ENCODE measurements at places on chromosomes 13 and 19.

DNA sequence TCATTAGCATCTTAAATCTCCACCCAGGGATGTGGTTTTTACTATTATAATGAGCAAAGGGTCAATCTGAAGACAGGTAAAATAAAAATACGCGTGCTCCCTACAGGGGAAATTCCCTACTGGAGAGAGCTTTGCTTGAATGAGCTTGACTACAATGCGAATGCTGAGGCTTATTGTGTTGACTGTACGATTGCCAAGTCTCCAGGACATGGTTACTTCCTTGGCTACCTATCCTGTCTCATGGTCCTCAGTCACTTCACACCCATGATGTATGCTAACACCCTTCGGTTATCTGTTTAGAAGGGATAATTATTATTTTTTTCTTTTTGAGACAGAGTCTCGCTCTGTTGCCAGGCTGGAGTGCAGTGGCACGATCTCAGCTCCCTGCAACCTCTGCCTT lies 61.7 kb downstream of the ZNF627 start:
- DNase-seq, result no peak

- no peak for DNase-seq
Measured at GRCh38 chr19:57421037-57421436, 10.1 kb downstream of the ZNF17 start.

GRCh38 chr13:70894258-70894657 lies 786.0 kb upstream of the KLHL1 start:
- DNase-seq, result no peak

GRCh38 chr13:66354879-66355751 lies 875.0 kb downstream of the PCDH9 start:
- no peak for DNase-seq

DNA sequence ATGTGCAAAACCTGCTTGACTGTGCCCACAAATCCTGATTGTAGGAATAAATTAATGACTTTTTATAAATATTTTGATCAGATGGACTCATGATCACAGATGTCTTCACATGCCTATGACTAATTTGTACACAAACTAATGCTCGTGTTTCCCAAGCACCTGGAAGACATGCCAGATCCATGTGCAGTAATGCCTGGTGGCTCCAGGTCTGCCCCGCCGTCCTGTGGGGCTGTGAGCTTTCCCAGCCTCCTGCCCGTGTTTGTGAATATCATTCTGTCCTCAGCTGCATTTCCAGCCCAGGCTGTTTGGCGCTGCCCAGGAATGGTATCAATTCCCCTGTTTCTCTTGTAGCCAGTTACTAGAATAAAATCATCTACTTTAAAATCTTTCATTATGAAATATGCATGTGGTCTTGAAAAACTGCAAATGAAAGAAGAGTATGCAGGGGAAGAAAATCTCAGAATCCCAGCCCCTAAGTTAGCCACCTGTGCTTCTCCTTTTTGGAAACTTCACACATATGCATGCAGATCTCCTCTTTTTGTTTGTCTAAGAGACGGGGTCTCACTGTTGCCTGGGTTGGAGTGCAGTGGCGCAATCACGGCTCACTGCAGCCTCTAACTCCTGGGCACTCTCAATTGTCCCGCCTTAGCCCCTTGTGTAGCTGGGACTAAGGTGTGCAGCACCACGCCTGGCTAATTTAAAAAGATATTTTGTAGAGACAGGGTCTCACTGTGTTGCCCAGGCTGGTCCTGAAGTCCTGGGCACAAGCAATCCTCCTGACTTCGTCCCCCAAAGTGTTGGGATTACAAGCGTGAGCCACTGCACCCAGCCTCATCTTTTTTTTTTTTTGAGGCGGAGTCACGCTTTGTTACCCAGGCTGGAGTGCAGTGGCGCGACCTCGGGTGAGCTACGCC lies 6.2 kb downstream of the RPL28 start:
- no peak for DNase-seq

- DNase-seq, result no peak
Measured at GRCh38 chr13:46296921-46297320, 85.2 kb downstream of the LRRC63 start.

DNA sequence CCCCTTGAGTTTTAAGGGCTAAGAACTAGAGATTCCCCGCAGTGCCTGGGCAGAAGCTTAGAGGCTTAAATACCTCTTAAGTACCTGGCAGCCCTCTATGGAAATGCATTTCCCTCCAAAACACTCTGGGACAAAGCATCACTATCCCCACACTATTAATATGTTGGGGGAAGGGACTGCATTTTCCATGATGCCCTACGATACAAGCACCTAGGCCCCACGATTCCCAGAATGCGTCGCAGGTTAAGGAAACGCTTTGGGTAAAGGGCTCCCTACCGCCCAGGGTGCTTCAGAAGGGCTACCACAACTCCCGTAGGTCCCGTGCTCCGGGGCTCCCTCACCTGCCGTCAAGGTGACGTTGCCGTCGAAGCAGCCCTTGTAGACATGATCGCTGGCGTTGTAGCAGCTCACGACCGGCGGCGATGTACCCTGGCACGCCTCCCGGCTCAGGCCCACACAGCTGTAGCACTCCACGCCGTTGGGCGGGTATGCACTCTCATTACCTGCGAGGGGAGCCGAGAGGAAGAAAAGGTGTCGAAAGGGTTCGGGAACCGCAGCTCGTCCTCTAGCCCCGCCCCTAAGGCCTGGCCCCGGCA lies 2.5 kb downstream of the LYPD3 start:
- DNase-seq, result no peak

DNA sequence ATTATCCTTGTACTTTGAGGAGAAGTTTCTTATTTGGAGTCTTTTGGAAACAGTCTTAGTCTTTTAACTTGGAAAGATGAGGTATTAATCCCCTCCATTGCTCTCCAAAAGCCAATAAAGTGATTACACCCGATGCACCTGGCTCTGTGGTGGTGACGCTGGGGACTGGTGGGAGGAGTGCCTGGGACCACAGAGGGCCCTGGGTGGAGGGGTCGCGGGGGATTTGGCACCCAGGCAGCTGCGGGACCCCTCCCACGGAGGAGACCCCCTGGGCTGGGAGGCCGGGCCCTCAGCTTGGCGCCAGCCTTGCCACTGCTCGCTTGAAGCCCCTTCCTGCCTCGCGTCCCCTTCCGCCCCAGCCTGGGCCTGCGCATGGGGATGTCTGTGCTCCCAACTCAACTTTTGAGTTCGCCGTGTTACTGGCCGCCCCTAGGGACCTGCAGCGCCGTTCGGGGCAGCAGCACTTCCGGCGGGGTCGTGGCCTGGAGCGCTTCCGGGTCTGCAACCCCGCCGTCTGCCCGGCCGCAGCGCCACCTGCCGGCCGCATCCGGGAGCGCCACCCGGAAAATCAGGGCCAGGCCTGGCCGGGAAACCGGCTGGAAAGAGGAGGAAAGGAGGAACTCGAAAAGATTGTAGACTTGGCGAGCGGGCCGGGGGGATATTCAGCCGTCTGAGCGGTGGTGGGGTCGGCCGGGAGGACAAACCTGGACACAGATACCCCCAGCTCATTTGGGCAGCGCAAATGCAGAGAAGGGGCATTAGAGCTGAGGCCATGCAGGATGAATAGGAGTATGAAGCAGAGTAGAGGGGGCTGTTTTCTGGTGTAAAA lies 8.4 kb downstream of the PEAK3 start:
- DNase-seq, result peak; percentile 73

- no peak for DNase-seq
Measured at GRCh38 chr13:71661921-71662320, 205.1 kb downstream of the DACH1 start.

DNA sequence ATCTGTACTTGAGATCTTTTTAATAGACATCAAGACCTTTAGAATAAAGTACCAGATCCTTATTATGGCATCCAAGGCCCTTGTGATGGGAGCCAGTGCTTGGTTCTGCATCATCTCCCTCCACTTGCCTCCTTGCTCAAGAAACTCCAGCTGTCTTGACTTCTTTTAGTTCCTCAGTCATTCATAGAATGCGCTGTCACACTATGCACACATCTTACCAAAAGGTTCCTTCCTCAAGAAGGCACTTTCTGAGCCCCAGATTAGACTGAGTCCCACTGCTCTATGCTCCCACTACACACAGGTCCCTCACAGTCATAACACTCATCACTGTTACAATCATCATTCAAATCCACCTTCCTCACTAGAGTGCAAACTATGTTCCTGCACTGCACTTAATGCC lies 57.8 kb upstream of the ITM2B start:
- DNase-seq, result no peak

DNA sequence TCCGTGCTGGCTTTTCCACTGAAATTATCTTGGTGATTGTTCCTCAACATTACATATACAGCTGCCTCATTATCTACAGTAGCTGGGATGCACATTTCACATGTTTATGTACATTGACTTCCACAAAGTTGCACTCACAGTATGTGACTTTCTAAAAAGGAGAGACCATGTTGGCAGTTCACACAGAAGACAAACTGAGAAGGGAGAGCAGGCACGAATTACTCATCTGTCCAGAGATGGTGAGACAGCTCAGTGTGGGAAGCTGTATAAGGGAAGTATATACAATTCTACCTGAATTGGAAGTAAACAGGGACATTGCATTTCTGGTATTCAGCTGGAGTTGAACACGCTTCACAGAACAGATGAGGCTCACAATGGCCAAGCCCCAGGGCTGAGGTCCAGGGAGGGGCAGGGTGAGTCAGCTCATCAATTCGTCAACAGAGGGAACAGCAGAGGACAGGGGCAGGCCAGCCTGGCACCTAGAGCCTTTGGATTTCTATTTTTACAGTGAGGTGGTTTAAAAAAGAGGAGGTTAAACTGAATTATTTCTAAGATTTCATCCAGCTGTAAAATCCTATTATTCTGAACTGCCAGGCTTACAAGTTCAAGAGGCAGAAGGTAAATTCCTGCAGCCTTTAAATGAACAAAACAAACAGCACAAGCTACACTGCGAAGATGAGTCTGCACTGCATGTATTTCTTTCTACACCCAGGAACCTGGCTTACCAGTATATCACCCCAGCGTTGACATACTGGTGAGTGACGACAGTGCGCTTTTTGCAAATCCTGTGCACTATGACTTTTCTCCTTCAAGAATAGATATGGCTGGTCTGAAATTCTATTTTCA lies 9.8 kb downstream of the PARP4 start:
- no peak for DNase-seq

DNA sequence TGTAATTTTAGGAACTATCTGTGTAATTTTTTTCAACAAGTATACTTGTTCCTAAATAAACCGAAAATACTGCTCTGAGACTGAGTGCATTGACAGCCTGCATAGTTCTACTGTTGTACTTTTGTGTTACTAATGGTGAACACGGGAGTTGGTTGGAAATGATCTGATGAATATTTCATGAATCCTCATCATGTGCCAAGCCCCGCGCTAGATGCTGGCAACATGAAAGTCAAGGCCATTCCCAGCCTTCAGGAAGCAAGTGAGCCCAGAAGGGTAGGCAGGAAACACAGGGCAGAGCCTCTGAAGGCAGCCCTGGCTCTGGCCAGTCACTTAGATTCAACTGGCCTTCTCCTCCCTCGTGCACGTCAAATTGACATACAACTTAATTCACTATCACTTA lies 106.1 kb downstream of the ABCC4 start:
- no peak for DNase-seq

DNA sequence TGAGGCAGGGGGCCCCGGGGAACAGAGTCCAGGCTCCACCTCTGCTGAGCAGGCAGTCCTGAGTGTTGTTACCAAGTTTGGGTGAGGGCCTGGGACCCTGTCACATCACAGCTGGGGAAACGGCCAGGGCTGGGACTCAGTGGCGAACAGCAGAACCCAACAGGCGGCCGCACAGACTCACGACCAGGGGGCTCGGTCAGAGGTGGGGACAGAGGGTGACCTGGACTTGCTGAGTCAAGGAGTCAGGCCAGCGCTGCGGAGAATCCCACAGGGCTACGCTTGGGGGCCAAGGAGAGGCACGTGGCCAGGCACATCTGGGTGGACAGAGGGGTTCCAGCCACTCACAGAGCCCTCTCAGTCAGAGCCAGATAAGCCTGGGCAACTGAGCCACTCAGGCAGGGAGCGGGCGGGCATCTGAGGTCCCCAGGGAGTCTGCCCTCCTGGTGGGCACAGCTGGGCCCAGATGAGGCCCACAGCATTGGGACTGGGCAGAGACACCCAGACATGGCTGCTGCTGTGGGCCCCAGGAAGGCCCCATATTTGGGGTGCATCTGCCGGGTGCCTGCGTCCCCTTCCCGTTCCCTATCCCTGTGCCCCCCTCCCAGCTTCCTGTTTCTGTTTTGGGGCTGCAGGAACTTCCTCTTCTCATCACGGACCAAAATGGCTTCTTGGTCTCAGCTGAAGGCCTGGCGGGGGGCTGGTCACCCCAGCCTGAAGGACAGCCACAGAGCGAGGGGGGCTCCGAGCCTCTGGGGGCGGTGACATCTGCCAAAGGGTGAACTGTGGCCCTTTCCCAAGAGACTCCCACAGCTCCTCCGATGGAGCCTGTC lies 34.0 kb downstream of the CEBPA start:
- no peak for DNase-seq

- DNase-seq, result no peak
Measured at GRCh38 chr13:56586976-56587375, 553.7 kb upstream of the PRR20A start.

DNA sequence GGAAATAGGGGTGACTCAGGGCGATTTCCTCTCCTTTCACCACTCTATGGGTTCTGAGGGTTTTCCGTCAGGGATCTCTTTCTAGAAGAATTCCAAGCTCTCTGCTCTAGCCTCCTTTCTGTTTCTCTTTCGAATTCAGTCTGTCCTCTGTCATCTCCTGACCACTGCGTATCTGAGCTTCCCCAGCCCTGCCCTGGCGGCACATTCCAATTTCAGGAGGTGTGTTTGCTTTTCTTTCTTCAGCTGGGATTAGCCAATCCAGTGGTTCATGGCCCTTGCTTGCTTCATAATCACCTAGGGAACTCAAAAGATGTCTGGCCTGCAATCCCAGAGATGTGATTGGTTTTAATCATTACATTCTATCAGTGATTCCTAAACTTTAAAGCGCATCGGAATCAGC lies 9.4 kb downstream of the IFNL2 start:
- no peak for DNase-seq

DNA sequence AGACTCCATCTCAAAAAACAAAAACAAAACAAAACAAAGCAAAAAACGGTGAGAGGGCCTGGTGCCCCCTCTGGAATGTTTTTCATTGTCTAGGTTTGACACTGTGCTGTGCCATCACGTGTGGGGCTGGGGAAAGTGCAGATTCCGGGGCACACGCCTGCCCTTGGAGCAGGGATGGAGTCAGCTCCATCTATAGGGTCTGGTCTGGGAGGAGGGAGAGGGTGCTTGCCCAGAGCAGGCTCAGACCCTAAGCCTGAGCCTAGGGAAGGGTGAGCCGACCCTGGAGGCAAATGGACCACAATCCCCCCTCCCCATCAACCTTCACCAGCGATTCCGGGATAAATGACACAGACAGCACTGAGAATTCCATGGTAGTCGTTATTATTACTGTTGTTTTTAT lies 10.9 kb upstream of the ZBTB32 start:
- no peak for DNase-seq

- no peak for DNase-seq
Measured at GRCh38 chr13:50357586-50358118, 342.4 kb downstream of the KCNRG start.

DNA sequence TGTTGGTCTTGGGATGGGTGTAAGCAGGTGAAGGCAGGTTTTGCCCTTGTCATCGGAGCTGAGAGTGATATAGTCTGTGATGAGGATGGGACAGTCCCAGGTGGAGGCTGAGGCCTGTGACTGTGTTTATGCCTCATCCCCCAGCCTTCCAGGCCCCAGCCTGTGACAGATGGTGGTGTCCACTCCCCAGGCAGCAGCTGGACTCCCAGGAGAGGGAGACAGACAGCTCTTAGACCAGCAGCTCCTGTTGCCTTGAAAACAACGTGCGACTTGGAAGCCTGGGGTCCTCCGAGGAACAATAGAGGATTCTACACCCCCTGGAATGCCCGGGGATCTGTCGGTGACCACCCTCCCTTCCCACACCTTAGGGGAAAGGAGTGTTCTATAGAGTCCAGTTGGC lies 63.8 kb downstream of the CHST8 start:
- no peak for DNase-seq

- DNase-seq, result no peak
Measured at GRCh38 chr19:34265221-34265650, 10.9 kb downstream of the GARRE1 start.

Data from stimulated activated CD4-positive, alpha-beta T cell treated with anti-CD3 and anti-CD28 coated beads, TNF-alpha, amount 100 ng/mL, for 24 hours (primary cell).